ENCODE measurements at places on chromosomes 3 and 15. TPM values are rescaled to one million over a fixed set of nuclear protein-coding genes. Genes with fewer than 3 reads are reported as not detected.

The PRR20G gene
- total RNA-seq: not detected

The SPSB4 gene
- under 0.01 TPM for total RNA-seq

The TMF1 gene
- total RNA-seq: 20.9 TPM

The SYNPR gene
- total RNA-seq: not detected

The PLA1A gene
- 11.9 TPM for total RNA-seq

The PLSCR5 gene
- total RNA-seq: not detected

The VEPH1 gene
- total RNA-seq: 5.3 TPM

The ADAMTS7 gene
- total RNA-seq: 8.1 TPM

The RRP9 gene
- 18.6 TPM for total RNA-seq

The ZNF717 gene
- total RNA-seq: 7.2 TPM

The GOLGA6C gene
- not detected for total RNA-seq

The CACNA2D3 gene
- total RNA-seq: not detected

The ECE2 gene
- total RNA-seq: not detected

The RTP3 gene
- total RNA-seq: not detected

The GPR62 gene
- under 0.01 TPM for total RNA-seq

The TMEM45A gene
- 21.6 TPM for total RNA-seq

The TRIM71 gene
- total RNA-seq: under 0.01 TPM

Data from dermis microvascular lymphatic vessel endothelial cell (primary cell).